ENCODE measurements at places on chromosomes 5 and 9.
A peak's percentile ranks its signal among the peaks of the same experiment; 100 is the strongest.

- H3K27me3 ChIP-seq, result no peaks in the 10 kb centered on the region
- DNase-seq, result no peak
- no peak overlapping the region for H3K4me3 ChIP-seq
- no peaks in the 10 kb centered on the region for H3K4me1 ChIP-seq
- no peak overlapping the region for H3K27ac ChIP-seq
- H3K36me3 ChIP-seq, result no peaks in the 10 kb centered on the region
Measured at GRCh38 chr5:5063533-5063953, 76.6 kb upstream of the ADAMTS16 start.

GRCh38 chr9:83346655-83347420 lies 191.4 kb downstream of the FRMD3 start:
- H3K27ac ChIP-seq, result no peak overlapping the region
- no peaks in the 10 kb centered on the region for H3K36me3 ChIP-seq
- no peaks in the 10 kb centered on the region for H3K4me1 ChIP-seq
- no peak overlapping the region for H3K4me3 ChIP-seq
- DNase-seq, result no peak

DNA sequence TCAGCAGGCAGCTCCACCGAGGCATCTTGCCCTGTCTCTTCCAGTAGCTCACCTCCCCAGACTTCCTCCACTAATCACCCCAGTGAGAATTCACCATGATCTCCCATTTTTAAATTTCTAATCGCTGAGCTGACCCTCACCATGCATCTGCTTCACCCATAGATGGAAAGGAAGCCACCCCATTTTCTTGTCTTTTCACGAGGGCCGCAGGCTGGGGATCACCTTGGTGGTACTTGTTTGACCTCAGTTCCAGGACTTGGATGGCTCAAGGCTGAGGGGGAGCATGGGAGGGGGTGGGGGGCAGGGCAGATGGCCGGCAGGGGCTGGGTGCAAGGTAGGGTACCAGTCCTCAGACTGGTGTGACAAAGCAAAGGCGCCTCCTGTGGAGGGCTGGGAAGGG lies 3.6 kb downstream of the PROP1 start:
- DNase-seq, result no peak
- no peak overlapping the region for H3K4me3 ChIP-seq
- peaks cover 31% of the 10 kb centered on the region for H3K27me3 ChIP-seq
- H3K4me1 ChIP-seq, result no peaks in the 10 kb centered on the region
- H3K36me3 ChIP-seq, result no peaks in the 10 kb centered on the region
- H3K27ac ChIP-seq, result no peak overlapping the region

DNA sequence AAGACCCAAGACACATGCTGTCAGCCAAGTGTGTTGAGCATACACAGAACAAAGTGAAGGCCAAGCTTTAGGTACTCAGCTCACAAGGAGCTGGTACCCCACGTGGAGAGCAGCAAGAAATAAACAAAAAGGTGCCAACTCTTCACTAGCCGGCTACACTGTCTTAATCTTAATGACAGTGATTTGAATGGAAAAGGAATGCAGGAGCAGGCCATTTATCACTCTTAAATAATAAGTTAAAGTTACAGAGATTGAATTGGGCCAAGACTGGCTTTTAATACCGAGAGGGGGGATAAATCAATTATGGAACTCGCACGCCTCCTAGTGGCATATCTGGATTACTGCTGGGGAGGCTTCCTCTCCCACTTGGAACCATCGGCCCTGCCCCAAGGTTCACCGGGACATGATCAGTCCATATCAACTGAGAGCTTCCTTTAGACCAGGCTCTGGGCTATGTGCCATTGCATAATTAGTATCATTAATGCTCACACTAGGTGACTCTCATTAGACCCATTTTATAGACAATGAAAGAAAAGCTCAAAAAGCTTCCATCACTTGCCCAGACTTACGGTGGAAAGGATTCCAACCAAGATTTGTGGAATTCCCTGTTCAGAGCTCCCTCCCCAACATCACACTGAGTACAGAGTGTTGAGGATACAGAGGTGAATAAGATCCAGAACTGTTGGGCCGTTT lies 94.0 kb downstream of the ACTL7B start:
- no peaks in the 10 kb centered on the region for H3K36me3 ChIP-seq
- no peak overlapping the region for H3K4me3 ChIP-seq
- no peak overlapping the region for H3K27ac ChIP-seq
- no peak for DNase-seq

DNA sequence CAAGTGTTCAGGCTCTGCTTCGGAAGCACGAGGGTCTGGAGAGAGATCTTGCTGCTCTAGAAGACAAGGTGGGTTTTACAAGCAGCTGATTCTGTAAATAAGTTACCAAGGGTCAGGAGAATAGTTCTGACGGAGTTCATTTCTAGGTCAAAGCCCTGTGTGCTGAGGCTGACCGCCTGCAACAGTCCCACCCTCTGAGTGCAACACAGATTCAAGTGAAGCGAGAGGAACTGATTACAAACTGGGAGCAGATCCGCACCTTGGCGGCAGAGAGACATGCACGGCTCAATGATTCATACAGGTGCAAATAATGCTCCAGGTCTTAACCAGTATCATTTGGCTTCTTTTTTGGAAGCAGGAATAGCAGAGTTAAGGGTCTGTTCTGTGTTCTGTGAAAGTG lies 24.8 kb downstream of the SPTAN1 start:
- H3K27ac ChIP-seq, result no peak overlapping the region
- H3K4me3 ChIP-seq, result no peak overlapping the region
- DNase-seq, result no peak

- H3K36me3 ChIP-seq, result peaks cover 3% of the 10 kb centered on the region
- no peak for DNase-seq
- H3K27me3 ChIP-seq, result peaks cover 14% of the 10 kb centered on the region
- H3K27ac ChIP-seq, result no peak overlapping the region
- H3K4me1 ChIP-seq, result peaks cover 3% of the 10 kb centered on the region
Measured at GRCh38 chr9:134915046-134915985, 2.4 kb downstream of the FCN1 start.

DNA sequence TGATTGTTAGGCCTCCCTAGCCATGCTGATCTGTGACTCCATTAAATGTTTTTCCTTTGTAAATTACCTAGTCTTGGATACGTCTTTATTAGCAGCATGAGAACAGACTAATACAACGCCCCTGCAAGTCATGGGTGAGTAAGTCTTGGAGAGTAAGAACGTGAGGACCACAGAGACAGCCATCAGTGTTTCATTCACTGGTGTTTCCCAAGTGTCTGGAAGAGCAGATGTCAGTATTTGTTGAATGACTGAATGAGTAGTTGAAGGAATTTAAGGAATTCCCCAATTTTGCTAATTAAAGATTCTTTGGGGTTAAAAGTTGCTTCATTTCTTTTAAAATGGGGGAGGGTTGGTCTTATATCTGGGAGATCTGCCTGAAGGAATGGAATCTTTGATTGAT lies 178.8 kb downstream of the TRIO start:
- H3K27ac ChIP-seq, result no peak overlapping the region
- H3K4me3 ChIP-seq, result no peak overlapping the region
- H3K27me3 ChIP-seq, result no peaks in the 10 kb centered on the region
- DNase-seq, result no peak

- no peak for DNase-seq
- H3K27ac ChIP-seq, result no peak overlapping the region
- no peaks in the 10 kb centered on the region for H3K36me3 ChIP-seq
- peaks cover 3% of the 10 kb centered on the region for H3K27me3 ChIP-seq
- H3K4me1 ChIP-seq, result peaks cover 7% of the 10 kb centered on the region
Measured at GRCh38 chr9:27581826-27582225, 8.5 kb upstream of the C9orf72 start.

- no peak overlapping the region for H3K27ac ChIP-seq
- DNase-seq, result no peak
- no peaks in the 10 kb centered on the region for H3K4me1 ChIP-seq
- H3K36me3 ChIP-seq, result no peaks in the 10 kb centered on the region
- no peaks in the 10 kb centered on the region for H3K27me3 ChIP-seq
Measured at GRCh38 chr5:7372399-7372798, 23.5 kb upstream of the ADCY2 start.

GRCh38 chr5:131270809-131271208 lies 7.0 kb downstream of the CDC42SE2 start:
- H3K27ac ChIP-seq, result peak overlapping the region; percentile 82
- peaks cover 30% of the 10 kb centered on the region for H3K36me3 ChIP-seq
- H3K4me1 ChIP-seq, result peaks cover 86% of the 10 kb centered on the region
- H3K4me3 ChIP-seq, result peak overlapping the region; percentile 13

GRCh38 chr5:110343616-110344015 lies 382.9 kb downstream of the TMEM232 start:
- no peaks in the 10 kb centered on the region for H3K36me3 ChIP-seq
- peaks cover 3% of the 10 kb centered on the region for H3K27me3 ChIP-seq
- DNase-seq, result no peak
- H3K4me3 ChIP-seq, result no peak overlapping the region

GRCh38 chr5:176773408-176774035 lies 36.8 kb upstream of the UNC5A start:
- H3K36me3 ChIP-seq, result no peaks in the 10 kb centered on the region
- no peaks in the 10 kb centered on the region for H3K4me1 ChIP-seq
- no peak for DNase-seq
- H3K4me3 ChIP-seq, result no peak overlapping the region

DNA sequence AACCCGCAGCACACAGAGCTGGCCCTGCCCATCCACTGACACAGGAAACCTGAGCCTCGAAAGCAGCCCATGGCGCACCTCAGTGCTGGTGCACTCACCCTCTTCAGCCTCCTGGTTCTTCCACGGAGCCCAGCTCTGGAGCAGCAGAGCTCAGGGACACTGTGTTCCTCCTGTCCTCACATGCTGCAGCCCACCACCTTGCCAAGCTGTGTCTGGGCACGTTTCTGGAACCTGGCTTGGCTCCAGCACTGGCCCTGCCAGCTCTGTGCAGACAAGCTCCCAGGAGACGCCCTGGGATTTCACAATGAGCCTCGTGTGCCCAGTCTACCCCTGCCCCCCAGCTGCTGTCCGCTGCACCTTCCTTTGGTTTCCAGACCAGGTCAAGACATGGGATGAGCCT lies 119.5 kb downstream of the SYK start:
- no peaks in the 10 kb centered on the region for H3K36me3 ChIP-seq
- H3K4me1 ChIP-seq, result peaks cover 12% of the 10 kb centered on the region
- no peak for DNase-seq

GRCh38 chr9:127753622-127754021 lies 18.5 kb upstream of the TOR2A start:
- H3K4me3 ChIP-seq, result no peak overlapping the region
- DNase-seq, result no peak
- H3K36me3 ChIP-seq, result peaks cover 46% of the 10 kb centered on the region
- no peaks in the 10 kb centered on the region for H3K4me1 ChIP-seq
- H3K27ac ChIP-seq, result no peak overlapping the region
- H3K27me3 ChIP-seq, result no peaks in the 10 kb centered on the region

- DNase-seq, result no peak
- H3K27me3 ChIP-seq, result no peaks in the 10 kb centered on the region
- no peak overlapping the region for H3K4me3 ChIP-seq
- H3K4me1 ChIP-seq, result peaks cover 9% of the 10 kb centered on the region
- H3K36me3 ChIP-seq, result peaks cover 70% of the 10 kb centered on the region
Measured at GRCh38 chr9:128792978-128793686, 6.1 kb downstream of the TBC1D13 start.

DNA sequence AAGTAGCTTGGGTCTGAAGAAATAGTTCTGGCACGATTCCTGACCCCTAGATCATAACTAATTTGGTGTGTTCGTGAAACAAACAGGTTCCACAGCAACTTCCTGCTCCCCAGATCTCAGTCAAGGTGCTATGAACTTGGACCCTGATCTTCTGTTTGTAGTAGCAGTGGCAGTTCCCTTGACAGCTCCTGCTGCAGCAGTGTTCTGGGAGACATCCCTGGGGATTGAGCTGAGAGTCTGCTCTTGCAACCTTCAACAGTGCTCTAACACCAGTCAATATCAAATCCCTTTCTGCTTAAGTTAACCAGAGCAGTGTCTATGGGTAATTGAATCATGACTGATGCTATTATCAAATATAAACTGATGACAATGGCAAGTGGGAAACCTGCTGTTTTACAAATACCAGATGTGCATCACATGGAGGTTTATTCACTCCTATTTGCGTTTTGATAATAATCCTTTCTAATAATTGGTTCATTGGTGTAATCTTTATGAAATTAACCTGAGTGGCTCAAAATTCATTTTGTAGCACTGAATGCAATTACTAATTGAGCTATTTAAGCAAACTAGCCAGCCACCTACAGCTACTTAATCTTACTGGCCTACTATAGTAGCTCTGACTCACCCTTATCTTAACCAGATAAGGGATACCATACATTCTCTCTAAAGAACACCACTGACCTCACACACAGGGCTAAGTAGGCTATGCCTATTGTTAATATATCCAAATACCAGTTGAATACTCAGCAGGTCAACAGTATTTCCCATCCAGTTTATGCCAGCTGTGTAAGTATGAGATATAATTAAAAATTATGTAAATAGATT lies 21.9 kb downstream of the KDM4C start:
- peak overlapping the region; percentile 63 for H3K27ac ChIP-seq
- H3K27me3 ChIP-seq, result no peaks in the 10 kb centered on the region
- peaks cover 94% of the 10 kb centered on the region for H3K4me1 ChIP-seq
- DNase-seq, result no peak
- H3K36me3 ChIP-seq, result peaks cover 3% of the 10 kb centered on the region

GRCh38 chr9:17462869-17463464 lies 115.9 kb upstream of the SH3GL2 start:
- H3K4me3 ChIP-seq, result no peak overlapping the region
- DNase-seq, result no peak
- H3K4me1 ChIP-seq, result no peaks in the 10 kb centered on the region
- H3K27ac ChIP-seq, result no peak overlapping the region
- H3K36me3 ChIP-seq, result no peaks in the 10 kb centered on the region

- H3K27ac ChIP-seq, result no peak overlapping the region
- H3K36me3 ChIP-seq, result no peaks in the 10 kb centered on the region
- no peaks in the 10 kb centered on the region for H3K27me3 ChIP-seq
- no peaks in the 10 kb centered on the region for H3K4me1 ChIP-seq
- H3K4me3 ChIP-seq, result no peak overlapping the region
Measured at GRCh38 chr5:175027390-175027789, 303.0 kb downstream of the MSX2 start.

GRCh38 chr5:117183326-117183725 lies 608.7 kb upstream of the SEMA6A start:
- H3K27ac ChIP-seq, result no peak overlapping the region
- no peaks in the 10 kb centered on the region for H3K36me3 ChIP-seq
- H3K27me3 ChIP-seq, result no peaks in the 10 kb centered on the region
- DNase-seq, result no peak
- H3K4me1 ChIP-seq, result no peaks in the 10 kb centered on the region

DNA sequence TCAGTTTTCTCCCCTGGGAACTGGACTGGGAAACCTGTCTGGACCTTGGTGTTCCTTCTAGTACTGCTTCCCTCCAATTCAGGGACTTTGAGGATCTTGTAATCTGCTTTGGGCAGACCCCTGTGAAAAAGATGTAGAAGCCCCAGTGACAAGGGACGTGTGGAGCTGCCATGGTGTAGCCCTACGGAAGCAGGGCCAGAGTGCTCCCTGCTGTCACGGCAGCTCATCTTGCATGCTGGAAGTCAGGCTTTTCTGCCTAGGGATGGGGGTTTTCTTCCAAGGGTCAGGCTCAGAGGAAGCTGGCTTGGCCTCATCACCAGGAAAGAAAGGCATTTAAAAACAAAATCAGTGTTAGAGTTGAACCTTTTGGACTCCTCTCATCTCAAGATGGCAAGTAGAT lies 86.4 kb downstream of the AMBP start:
- no peaks in the 10 kb centered on the region for H3K27me3 ChIP-seq
- no peak for DNase-seq
- peaks cover 27% of the 10 kb centered on the region for H3K4me1 ChIP-seq
- H3K36me3 ChIP-seq, result peaks cover 3% of the 10 kb centered on the region

- no peak overlapping the region for H3K27ac ChIP-seq
- H3K4me3 ChIP-seq, result no peak overlapping the region
- peaks cover 2% of the 10 kb centered on the region for H3K27me3 ChIP-seq
- no peaks in the 10 kb centered on the region for H3K36me3 ChIP-seq
Measured at GRCh38 chr5:56123531-56124243, 109.4 kb downstream of the ANKRD55 start.

GRCh38 chr9:84174486-84174885 lies 166.1 kb downstream of the SLC28A3 start:
- no peak for DNase-seq
- peaks cover 4% of the 10 kb centered on the region for H3K27me3 ChIP-seq
